Neural progenitor cell (in vitro differentiated cells): ENCODE measurements at places on chromosomes 1 and 21. TPM values are rescaled to one million over a fixed set of nuclear protein-coding genes. Genes with fewer than 3 reads are reported as not detected.

The LCA5L gene
- total RNA-seq, result 2.6 and 4.7 TPM in 2 replicates

The PPIAL4G gene
- 0.03 and 0.09 TPM in 2 replicates for total RNA-seq

The LRRC53 gene
- total RNA-seq, result not detected in 2 replicates

The AADACL4 gene
- not detected in 2 replicates for total RNA-seq

The CASZ1 gene
- total RNA-seq, result 3.4 and 10.1 TPM in 2 replicates

The LORICRIN gene
- total RNA-seq, result not detected in 2 replicates

The RAD54L gene
- total RNA-seq, result 22.2 and 38.2 TPM in 2 replicates

DNA sequence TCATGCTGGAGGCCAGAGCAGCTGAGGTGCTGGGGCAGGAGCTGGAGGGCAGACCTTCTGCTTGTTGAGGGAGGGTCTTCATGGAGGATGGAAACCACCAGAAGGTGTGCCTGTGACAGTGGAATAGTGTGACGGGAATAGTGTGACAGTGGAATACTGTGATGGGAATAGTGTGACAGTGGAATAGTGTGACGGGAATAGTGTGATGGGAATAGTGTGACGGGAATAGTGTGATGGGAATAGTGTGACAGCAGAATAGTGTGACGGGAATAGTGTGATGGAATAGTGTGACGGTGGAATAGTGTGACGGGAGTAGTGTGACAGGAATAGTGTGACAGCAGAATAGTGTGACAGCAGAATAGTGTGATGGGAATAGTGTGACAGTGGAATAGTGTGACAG, 325.1 kb downstream of the HHAT start:
- DNase-seq, result peak; percentile 9

GRCh38 chr1:6861075-6861724, 75.9 kb downstream of the CAMTA1 start:
- no peak for DNase-seq

GRCh38 chr21:44571296-44571695, 2.2 kb upstream of the KRTAP10-4 start:
- no peak for DNase-seq

DNA sequence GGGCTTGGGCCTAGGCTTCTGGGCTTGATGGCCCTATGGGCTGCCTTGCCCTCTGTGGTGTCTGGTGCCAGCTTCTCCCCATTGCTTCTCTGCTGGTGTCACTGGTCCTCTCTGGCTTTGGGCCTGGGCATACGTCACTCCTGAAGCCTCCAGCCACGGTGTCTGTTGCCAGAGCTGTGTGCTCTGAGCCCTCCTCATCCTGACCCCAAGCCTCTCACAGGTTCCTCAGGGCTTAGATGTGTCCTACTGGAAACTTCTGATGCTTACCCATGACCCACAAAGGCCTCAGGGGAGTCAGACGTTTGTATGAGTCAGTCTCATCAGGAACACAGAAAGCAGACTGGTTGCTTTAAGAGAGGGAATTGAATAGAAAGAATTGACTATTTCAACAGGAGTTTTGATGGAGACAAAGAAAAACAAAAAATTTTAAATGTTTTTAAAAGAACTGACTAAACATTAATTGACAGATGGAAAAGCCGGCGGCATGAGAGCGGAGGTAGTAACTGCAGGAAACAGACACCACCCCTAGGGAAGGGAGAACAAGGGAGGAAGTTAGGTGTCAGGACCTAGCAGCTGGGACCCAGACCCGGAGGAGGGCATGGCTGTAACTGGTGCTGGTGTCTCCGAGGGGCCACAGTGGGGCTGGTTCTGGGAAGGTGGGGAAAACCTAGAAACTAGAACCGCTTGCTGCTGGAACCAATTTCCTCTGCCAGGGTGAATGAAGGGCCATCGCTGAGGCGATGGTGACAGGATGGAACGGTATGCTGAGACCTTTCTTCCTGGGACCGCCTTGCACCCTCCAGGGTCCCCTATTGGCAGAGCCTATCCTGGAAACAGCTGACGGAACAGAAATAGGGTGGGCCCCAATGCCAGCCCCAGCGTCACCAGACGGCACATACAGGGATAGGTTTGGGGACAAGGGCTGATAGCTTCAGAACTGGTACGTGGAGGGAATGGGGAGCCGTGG, 40.0 kb upstream of the CITED4 start:
- DNase-seq, result no peak

DNA sequence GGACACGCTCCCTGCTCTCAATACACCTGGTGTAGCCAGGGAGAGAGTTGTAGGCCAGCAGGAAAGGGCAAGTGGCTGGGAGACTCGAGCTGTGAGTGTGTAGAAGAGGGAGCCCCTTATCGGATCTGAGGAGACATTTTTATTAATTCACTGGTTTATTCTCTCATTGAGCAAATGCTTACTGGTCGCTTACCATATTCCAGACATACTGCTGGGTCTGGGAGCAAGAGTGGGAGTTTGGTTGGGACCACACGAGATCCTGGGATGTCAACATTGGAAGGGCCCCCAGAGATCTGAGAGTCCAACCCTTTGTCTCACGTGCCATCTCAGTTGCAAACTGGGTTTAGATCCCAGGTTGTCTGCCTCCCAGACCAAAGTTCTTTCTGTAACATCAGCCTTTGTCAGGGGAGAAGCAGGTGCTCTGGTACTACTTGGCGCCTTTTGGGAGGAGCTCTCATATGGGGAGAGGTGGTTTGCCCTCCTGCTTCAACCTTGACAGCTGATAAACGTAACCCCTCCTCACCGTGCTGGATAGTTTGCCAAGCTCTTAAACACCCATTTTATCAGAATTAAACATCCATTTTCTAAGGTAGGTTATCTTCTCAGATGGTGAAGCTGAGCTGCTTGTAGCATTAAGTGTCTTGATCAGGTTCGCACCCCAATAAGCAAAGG, 742 bp downstream of the TMEM222 start:
- DNase-seq, result no peak

DNA sequence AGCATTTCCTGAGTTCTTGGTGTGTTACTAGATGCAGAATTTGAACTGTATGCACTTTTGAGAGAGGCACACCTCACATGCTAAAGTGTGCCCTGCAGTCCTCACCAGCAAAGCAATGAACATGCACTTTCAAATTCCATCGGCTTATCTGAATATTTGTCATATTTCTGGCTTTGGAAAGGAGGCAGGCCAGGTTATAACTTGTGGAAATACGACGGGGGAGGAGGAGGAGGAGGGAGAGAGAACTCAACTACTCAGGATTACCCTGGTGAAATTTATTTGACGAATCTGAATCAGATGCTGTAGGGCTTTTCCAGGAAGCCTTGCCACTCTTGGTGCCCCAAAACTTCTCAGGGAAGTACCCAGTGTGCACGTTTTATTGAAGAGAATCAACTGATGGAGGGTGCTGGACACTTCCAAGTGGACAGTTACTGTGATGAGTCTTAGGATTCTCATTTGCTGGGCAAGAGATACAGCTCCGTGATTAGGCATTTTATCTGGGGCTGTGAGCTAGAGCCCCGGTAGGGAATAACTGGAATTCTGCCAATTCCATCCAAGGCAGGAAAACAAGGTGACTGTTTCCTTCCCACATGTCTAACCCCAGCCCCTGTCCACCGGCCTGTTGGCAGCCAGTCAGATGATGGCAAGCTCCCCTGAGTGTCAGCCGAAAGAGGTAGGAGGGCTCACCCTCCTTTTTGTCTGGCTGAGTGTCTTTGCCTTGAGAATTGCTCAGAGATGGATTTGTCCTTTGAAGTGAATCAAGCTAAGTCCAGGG, 3.8 kb downstream of the PDPN start:
- no peak for DNase-seq

DNA sequence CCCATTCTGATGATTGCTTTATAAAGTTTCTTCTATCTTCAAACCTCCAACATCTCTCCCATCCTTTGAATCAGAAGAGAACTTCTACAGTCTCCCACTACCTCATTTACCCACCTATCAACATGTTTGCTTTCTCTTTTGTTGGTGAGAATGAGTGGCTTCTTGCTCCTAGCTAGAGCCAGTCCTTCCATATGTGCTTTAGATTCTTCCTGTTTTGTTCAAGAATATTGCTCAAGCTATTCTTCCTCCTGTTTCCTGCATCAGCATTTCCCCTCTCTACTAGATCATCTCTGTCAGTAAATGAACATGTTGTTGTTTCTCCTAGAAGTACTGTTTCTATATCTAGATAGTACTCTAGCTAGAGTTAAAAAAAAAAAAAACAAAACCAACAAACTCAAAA, 6.3 kb downstream of the ATF6 start:
- DNase-seq, result no peak

DNA sequence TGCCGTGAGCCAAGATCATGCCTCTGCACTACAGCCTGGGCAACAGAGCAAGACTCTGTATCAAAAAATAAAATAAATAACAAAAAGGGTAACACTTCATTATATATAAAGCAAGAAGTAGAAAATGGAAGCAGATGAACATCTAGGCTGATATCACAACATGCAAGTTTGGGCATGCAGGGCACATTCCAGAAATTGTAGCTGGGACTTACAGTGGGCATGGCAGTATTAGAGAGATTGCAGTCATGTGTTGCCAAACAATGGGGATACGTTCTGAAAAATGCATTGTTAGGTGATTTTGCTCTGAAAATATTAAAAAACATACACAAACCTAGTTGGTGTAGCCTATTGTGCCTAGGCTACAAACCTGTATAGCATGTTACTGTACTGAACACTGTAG, 441.0 kb upstream of the PRMT6 start:
- no peak for DNase-seq

- DNase-seq, result peak; percentile 73
Observed at GRCh38 chr1:113929750-113930498, 800 bp downstream of the HIPK1 start.

GRCh38 chr1:35223084-35223630, 30.2 kb upstream of the SFPQ start:
- no peak for DNase-seq
